Inflammatory macrophage treated with lipopolysaccharide for 4 hours (primary cell): ENCODE measurements at places on chromosomes 5 and 9.
A peak's percentile ranks its signal among the peaks of the same experiment; 100 is the strongest.

GRCh38 chr5:79535477-79536192 lies 21.7 kb upstream of the HOMER1 start:
- DNase-seq = no peak

GRCh38 chr5:139276426-139276825 lies 17.1 kb upstream of the MATR3 start:
- DNase-seq = no peak

GRCh38 chr5:175652741-175653663 lies 4.9 kb upstream of the HRH2 start:
- DNase-seq = peak; percentile 74

GRCh38 chr9:27591093-27591492 lies 17.8 kb upstream of the C9orf72 start:
- peak; percentile 86 for DNase-seq

GRCh38 chr5:143592648-143593047 lies 189.2 kb upstream of the NR3C1 start:
- DNase-seq = peak; percentile 68

DNA sequence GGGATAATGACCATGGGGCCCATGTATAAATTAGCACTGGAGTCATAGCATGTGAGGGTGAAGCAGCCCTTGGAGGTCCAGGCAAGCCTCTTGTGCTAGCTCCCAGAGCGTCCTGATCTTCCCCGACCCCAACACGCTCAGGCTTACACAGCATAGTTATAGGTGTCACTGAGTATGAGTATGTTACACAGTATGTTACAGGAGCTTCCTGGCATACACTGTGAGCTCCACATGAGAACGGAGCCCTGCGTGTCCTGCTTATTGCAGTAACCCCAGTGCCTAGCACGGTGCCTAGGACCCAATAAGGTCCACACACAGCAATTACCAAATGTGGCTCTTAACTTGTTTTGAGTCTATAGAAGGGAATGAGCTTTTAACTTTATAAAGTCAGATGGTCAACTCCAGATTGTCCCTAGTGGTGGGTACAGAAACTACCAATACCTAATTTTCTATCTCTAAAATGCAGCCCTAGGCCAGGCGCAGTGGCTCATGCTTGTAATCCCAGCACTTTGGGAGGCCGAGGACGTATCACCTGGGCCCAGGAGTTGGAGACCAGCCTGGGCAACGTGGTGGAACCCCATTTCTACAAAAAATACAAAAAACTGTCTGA lies 64.1 kb downstream of the PLAC8L1 start:
- peak; percentile 21 for DNase-seq

- no peak for DNase-seq
These were observed 292.2 kb downstream of the GAS1 start for GRCh38 chr9:86655147-86655546.

DNA sequence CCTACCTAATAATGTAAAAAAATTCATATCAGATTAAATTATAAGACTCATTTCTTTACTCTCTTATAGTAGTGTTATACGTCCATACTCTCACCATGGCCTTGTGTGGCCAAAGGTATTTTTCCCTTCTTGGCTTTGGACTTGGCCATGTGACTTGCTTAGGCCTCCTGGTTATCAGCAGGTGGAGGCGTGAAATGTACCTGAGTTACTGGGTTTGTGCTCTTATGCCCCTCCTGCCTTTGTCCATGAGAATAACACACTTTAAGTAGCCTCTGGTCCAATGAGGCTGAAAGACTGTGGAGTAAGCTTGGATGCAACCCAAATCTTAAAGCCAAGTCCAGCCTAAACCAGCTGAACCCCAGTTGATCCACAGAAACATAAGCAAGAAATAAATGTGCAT lies 68.7 kb downstream of the RETREG1 start:
- no peak for DNase-seq

DNA sequence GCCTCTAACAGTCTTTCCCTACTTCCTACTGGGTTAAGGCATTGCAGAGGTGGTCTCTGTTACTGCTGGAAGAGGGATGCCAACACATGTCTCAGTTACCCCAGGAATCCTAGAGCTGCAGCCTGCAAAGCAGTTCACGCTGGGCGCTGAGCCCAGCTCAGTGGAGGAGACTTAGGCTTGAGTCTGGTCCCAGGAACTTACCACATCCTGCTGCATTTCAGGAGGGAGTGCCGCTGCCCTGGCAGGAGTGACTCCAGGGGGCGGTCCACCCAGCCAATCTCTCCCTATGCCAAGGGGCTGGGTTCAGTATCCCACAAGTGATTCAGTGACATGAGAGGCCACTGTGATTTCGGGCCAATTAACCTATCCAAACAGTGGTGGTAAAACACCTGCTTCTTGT lies 7.6 kb downstream of the TTC16 start:
- no peak for DNase-seq

- no peak for DNase-seq
These were observed 412.7 kb downstream of the CDH10 start for GRCh38 chr5:24232041-24232440.

DNA sequence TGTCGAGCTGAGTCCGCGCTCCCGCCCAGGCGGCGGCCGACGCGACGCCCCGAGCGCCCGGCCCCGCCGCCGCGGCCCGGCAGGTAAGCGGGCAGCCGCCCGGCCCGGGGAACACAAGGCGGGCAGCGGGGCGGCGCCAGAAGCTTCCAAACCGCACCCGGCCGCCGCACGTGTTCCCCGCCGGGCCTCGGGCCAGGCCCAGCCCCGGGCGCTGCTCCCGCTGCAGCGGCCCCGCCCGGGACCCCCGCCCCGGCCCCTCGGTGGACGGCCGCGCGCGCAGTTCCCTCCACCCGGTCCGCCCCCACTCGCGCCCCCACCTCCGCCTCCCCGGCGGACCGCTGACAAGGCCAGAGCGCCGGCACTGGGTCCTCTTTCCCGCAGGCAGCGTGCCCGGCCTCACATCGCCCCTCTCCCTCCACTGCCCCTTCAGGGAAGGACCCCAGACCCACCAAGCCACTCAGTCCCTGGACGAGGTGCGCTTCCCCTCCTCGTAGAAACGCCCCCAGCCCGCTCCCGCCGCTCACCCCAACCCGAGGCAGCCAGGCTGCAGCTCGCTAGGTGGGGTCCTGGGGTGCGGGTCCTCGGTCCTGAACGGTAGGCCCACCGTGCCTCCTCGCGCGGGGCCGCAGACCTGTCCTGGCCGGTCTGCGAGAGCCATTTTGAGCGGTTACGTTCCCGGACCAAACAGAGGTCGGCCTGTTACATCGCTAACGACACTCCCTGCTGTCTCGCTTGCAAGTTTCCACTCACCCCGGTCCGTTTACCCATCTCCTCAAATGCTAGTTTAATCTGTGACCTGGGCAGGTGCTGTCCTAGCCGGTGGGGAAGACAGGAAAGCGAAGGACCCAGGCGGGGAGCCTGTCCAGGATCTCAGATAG lies 475 bp downstream of the WDR5 start:
- DNase-seq = no peak

- no peak for DNase-seq
These were observed 315.2 kb downstream of the PSAT1 start for GRCh38 chr9:78612091-78612490.

DNA sequence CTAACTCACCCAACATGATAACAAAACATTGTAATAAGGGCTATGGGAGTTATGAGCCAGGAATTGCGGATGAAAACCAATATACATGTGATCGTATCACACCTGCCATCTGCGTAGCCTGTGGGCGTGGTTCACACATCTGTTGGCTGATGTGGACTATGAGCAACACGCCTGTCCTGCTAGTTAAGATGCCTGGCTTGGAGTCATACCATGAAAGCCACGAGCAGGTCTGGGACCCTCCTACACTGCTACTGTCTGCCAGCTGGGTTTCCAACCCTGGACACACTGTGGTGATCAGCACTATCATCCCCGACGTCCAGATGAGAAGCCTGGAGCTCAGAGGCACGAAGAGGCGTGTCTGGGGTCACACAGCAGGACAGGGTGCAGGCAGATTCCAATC lies 40.2 kb downstream of the STK10 start:
- DNase-seq = no peak

DNA sequence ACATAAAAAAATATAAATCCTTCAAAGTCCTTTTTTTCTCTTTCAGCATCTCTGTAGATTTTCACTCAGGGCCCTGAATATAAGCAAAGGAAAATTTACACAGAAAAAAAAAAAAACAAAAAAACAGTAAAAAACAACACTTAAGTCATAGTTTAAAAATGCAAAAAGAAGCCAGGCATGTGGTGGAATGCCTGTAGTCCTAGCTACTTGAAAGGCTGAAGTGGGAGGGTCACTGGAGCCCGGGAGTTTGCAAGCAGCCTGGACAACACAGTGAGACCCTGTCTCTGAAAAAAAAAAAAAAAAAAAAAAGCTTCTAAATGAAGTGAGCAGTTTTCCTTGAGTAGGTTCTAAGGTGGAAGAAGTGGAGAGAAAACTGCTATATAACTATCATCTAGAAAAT lies 55.0 kb upstream of the BNC2 start:
- no peak for DNase-seq

DNA sequence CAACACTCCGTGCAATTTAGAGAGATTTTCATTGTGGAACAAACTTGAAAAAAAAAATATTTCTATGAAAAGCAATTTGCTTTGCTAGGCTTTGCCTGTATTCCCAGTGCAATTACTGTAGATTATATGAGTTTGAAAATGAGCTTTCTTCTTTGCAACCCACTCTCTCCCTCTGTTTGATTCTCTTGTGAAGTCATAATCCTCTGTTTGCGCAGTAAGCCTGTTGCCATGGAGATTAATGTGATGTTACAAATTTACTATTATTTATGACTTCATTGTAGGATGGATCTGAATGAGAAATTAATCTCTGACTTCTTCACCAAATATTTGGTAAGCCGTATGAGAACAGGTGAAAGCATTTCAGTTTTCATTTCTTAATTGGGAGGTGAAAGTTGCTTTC lies 320.3 kb downstream of the SPATA31D1 start:
- DNase-seq = no peak

DNA sequence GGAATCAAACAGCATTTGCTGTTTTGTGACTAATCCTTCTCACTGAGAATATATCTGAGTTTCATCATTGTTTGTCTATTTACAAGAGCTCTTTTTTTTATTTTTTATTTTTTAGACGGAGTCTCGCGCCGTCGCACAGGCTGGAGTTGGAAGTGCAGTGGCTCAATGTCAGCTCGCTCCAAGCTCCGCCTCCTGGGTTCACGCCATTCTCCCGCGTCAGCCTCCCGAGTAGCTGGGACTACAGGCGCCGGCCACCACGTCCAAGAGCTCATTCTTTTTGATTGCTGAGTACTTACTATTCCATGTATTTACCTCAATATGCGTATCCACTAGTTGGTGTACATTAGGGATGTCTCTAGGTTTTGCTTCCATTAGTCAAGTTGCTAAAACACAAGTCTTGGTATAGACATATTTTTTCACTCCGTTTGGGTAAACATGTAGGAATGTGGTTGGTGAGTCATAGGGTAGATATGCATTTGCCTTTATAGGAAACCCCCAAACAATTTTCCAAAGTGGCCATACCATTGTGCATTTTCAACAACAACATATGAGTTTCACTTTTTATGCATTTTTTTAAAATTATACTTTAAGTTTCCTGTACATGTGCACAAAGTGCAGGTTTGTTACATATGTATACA lies 1005.0 kb upstream of the CDH10 start:
- DNase-seq = no peak

DNA sequence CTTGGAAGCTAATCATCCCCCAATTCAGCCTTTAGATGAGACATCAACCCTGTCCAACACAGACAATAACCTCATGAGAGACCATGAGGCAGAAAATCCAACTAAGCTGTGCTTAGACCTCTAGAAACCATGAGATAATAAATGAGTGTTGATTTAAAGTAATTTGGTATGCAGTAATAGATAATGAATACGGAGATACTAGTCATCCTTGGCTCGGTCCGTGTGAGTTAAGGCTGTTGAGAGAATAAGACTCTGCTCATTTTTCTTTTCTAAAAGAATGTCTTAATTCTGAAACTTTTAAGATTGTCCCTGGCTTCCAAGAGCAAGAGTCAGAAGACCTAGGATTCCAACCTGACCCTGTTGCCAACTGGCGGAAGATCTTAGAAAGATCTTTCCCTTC lies 6.1 kb downstream of the TNC start:
- DNase-seq = no peak

DNA sequence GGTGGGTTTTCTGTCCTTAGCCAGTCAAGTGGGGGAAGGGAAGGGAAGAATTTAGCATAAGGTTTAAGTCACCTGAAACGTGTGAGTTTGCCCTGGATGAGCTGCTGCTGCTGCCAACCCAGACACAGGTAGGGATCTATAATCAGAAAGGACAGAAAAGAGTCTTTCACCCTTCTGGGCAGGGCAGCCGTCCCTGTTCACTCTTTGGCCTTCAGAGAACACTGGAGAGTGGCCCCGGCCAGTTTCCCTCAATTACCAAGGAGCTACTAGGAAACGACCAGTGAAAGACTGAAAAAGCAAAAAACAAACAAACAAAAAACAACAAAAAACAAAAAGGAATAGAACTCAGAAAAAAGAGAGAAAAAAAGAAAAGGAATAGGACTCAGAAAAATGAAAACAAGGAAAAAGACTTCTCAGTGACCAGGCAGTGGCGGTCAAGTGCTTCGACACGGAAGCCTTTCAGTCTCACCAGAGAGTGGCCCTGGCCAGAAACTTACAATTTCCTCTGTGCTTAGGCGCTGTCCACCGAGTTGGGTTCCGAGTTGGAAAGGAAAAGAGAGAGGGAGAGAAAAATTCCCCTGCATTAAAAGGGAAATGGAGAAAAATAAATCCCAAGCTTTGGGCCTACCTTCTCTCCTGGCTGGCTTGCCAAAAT lies 2.5 kb upstream of the GM2A start:
- no peak for DNase-seq

DNA sequence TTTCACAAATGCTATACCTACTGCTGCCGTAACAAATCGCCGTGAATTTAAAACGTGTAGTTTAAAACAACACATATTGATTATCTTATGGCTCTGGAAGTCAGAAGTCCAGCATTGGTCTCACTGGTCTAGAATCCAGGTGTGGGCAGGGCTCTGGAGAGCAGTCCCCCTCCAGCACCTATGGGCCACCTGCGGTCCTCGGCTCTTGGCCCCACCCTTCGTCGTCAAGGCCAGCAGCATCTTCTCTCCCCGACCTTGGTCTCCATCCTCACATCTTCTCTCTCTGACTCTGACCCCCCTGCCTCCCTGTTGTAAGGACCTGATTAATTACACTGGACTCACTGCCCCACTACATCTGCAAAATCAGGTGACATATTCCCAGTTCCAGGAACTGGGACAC lies 106.4 kb upstream of the COL5A1 start:
- DNase-seq = no peak

GRCh38 chr5:168583742-168584482 lies 4.7 kb upstream of the PANK3 start:
- DNase-seq = no peak

GRCh38 chr9:136095070-136096058 lies at the start of gene NACC2:
Gene NACC2 (minus strand): TSS chr9:136095289. CDS start chr9:136050521, 44,768 bp downstream.
- DNase-seq = peak; percentile 52

GRCh38 chr9:77830618-77831285 lies 182.6 kb upstream of the GNA14 start:
- peak; percentile 30 for DNase-seq

- no peak for DNase-seq
These were observed 132.8 kb upstream of the RUSC2 start for GRCh38 chr9:35357116-35357515.
